ENCODE measurements at places on chromosomes 5 and 9.

DNA sequence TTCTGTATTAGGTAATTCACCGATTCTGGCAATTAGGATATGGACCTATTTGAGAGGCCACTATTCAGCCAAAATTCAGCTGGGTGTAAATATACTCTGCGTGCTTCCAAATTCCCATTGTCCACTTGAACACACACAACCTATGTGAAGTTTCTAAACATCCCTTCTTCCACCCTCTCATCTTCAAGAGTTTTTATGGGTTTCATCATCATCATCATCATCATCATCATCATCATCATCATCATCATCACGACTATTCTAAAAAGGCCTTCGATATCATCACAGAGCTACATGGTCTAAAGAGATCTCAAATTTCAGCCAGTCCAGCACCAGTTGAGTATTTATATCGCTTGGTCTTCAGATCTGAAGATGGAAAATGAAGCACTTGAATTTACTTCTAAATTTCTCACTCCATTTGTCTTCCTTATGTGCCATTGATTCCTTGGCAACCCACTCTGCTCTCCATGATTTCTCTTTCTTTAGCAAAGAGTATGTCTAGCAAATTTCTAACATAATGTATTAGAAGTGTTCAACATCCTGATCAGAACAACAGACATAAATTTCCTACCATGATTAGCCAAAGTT is 49.2 kb upstream of the HMHB1 start:
- no peak for DNase-seq

- DNase-seq: no peak
Observed at GRCh38 chr5:91277093-91277626, 106.0 kb downstream of the ARRDC3 start.

GRCh38 chr5:81006947-81007636 is 46.9 kb downstream of the RASGRF2 start:
- DNase-seq: peak; percentile 36

DNA sequence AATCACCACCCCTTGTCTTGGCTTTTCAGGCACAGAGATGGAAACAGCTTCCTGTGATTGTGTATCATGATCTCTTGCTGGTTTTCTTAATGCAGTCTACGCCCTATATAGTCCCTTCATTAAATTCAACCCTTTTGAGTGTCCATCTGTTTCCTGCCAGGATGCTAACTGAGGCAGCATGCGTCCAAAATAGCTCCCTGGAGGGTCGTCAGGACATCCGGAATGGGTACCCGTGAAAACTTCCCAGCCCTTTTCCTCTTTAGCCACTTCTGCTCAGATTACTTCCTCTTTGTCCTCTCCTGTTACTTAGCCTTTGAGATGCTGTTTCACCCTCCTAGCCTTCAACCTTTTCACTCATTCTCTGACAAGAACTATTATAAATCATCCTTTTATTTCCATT is 79.8 kb upstream of the KLF9 start:
- no peak for DNase-seq

GRCh38 chr5:82719368-82719767 is 357.8 kb downstream of the TMEM167A start:
- no peak for DNase-seq

GRCh38 chr5:156762771-156763170 is 87.3 kb upstream of the PPP1R2B start:
- no peak for DNase-seq

DNA sequence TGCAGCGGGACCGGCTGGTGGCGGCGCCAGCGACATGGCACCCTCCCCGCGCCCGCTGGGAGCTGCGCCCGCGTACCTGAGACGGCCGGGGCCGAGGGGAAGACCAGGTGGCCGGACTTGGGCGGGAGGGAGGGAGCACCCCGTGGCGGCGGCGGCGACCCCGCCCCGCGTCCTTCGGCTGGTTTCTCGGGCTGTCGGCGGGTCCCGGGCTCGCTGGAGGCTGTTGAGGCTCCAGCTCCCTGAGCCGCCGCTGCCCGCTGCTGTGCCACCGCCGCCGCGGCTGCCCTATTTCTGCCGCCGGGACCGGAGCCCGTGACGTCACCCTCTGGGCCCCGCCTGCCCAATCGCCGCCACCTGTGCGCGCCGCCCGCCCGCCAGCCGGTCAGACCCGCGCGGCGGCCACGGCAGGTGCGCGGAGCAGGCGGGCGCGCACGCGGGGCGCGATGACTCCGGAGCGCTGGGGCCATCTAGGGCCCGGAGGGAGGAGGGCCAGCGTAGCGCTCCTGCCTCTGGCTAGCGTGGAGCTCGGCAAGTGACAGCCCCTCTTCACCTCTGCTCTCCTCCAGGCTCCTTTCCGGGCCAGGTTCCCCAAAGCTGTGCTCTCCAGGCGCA is at the start of gene FSTL4:
TSS of gene FSTL4 (minus strand) at position 293 of the 612 bp plus-strand sequence.
- DNase-seq: no peak

DNA sequence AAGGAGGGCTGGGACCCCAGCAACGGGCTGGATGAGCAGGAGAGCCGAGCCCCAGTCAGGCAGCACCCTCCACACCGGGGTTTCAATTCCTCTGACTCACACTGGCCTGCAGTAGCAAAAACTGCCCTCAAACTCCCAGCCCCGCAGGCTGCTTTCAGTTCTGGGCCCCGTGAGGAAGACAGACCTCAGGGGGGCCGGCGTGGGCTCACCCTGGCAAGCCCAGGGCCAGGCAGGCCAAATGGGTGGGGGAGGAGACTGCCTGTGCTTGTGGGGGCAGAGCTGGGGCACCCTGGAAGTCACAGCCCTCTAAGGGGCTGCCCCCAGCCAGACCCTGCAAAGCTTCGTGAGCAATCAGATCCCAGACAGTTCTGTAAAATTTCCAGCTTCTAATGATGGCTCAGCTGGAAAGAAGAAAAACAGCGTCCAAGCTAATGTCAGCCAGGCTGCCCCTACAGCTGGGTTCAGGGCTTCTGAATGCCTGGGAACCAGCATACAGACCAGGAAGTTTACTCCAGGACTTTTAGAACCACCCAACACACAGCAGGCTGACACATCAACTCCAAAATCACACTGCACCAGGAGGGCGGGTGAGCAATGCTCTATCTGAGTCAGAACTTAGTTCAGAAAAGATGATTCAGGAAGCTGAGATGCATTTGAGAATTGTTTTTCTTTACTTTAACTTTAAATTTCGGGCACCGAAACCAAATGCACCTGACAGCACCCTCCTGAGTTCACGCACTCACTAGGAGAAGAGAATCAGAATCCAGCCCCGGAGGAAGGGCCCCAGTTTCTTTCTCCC is 34.7 kb downstream of the LPCAT1 start:
- DNase-seq: no peak

DNA sequence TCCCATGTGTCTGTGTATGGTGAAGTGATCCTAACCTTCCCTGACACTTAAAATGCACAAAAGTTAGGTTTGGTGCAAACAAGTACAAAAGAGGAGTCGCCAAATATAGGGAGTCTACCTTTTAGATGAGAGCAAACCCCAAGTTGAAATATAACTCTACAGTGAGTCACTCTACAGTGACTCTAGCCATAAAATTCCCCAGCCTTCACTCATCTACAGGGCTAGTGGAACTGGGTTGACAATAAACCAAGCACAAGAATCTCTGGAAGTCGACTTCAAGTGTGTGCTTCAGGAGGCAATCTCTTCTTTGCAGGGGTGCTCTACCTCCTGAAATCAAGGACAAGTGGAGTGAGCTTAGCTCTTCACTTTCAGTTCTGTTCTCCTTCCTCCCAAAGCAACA is 3.3 kb downstream of the SHISAL2B start:
- DNase-seq: no peak

GRCh38 chr9:123457583-123457982 is 101.6 kb downstream of the CRB2 start:
- DNase-seq: no peak

DNA sequence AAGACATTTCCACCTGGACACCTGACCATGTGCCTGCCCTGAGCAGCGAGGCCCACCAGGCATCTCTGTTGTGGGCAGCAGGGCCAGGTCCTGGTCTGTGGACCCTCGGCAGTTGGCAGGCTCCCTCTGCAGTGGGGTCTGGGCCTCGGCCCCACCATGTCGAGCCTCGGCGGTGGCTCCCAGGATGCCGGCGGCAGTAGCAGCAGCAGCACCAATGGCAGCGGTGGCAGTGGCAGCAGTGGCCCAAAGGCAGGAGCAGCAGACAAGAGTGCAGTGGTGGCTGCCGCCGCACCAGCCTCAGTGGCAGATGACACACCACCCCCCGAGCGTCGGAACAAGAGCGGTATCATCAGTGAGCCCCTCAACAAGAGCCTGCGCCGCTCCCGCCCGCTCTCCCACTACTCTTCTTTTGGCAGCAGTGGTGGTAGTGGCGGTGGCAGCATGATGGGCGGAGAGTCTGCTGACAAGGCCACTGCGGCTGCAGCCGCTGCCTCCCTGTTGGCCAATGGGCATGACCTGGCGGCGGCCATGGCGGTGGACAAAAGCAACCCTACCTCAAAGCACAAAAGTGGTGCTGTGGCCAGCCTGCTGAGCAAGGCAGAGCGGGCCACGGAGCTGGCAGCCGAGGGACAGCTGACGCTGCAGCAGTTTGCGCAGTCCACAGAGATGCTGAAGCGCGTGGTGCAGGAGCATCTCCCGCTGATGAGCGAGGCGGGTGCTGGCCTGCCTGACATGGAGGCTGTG is 32.4 kb downstream of the CXXC5 start:
- no peak for DNase-seq

DNA sequence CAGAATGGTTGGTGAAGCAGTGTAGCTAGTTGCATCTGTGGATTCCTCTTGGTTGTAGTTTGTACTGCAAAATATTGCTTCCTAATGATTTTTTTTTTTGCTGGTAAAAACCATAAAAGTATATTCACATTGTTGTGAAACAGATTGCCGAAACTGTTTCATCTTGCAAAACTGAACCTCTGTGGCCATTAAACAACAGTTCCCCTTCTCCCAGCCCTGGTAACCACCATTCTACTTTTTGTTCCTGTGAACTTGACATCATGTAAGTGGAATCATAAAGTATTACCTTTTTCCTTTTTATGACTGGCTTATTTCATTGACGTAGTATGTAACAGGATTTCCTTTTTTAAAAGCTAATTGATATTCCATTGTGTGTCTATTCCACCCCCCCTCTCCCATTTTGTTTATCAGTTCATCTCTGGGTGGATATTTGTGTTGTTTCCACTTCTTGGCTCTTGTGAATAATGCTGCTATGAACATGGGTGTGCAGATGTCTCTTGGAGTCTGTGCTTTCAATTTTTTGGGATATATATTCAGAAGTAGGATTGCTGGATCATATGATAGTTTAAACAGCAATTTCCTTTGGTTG is 11.8 kb downstream of the SUB1 start:
- DNase-seq: no peak

DNA sequence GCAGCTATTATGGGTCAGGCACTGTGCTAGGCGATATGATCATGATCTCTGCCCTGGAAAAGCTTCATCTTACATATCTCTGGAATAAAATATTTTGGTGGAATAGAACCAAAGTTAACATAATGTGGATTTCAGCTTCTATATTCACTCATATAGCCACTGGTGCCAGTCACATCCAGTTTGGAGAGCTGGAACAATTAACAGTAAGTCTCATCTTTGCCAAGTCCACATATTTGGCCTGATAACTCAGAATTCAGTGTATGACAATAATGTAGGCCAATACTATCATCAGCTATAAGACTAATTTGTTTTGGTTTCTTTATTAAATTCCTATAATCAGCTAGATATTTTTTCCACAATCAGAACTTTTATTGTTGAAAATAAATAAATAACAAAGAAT is 5.9 kb upstream of the FAM13B start:
- no peak for DNase-seq

GRCh38 chr9:120619751-120620655 is 40.0 kb upstream of the CDK5RAP2 start:
- peak; percentile 32 for DNase-seq

GRCh38 chr5:113608113-113608596 is 94.7 kb downstream of the YTHDC2 start:
- DNase-seq: no peak

GRCh38 chr9:37540634-37541033 is 35.5 kb downstream of the FBXO10 start:
- no peak for DNase-seq

- DNase-seq: no peak
Observed at GRCh38 chr9:91245431-91246313, 116.0 kb downstream of the AUH start.

GRCh38 chr5:78639791-78640190 is 8.8 kb downstream of the LHFPL2 start:
- DNase-seq: no peak

DNA sequence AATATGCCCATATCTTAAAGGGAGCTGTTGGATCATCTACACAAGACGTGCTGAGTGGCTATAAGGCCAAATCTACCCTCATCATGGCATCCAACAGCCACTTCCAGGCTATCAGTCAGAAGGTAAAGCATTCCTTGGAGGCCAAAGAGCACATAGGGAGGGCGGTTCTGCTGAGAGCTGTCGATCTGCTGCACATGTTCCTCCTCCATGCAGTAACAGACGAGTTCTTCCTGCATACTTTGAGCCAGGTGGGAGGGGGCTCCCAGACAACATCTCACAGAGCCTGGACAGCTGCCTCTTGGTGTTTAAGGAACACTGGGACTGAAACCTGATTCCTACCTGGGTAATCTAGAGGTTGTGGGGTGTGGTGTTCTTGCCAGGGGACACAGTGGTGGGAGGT is 93.3 kb upstream of the RAI14 start:
- no peak for DNase-seq

GRCh38 chr5:6395621-6396020 is 17.3 kb upstream of the MED10 start:
- no peak for DNase-seq

DNA sequence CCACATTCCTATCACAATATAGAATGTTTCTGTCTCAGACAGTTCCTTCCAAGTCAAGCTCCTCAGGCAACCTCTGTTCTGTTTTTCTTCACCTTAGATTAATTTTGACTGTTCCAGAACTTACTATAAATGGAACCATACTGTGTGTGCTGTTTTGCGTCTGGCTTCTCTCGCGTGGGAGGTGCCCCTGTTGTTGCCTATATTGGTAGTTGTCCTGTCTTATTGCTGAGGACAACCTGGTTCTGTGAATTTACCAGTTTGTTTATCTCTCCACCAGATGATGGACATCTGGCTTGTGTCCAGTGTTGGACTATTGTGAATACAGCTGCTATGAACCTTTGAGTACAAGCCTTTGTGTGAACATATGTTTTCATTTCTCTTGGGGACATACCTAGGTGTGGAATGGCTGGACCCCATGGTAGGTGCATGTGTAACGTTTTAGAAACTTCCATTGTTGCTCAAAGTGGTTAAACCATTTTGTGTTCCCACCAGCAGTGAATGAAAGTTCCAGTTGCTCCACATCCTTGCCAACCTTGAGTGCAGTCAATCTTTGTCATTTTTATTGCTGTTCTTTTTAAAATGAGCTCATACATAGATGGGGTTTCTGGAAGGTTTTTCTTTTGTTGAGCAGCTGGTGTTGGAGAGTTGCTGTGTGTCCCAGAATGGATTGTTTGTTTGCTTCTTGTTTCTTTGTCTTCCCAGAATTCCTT is 18.1 kb downstream of the HMCN2 start:
- DNase-seq: no peak

- DNase-seq: no peak
Observed at GRCh38 chr9:105114318-105114717, 130.1 kb upstream of the SLC44A1 start.
